ENCODE measurements at places on chromosomes 1 and 21.

DNA sequence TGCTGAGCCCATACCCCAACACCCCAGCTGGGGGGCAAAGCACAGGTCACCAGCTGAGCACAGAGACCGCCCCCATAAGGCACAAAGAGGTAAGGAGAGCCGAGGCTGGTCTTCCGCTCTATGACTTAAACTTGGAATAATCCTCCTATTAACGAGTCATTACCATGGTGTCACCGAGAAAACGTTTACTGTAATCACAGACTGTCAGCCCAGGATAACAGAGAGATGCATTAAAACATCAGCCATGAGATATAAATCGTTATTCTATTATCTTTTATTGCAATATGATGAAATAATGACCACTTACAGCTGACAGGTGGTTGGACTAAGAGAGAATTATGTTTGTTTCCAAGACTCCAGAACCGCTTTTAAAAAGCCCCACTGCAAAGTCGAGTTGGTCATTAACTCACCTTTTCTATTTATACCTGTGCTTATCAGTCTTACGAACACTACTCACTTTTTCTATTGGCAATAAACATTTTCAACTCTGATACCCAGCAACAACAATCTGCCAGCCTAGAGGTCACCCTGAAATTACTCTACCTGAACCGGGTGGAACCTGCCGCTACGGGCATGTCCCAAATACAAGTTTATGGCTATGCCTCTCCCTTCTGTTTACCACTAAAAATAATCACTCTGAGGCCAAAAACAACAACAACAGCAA, 21.5 kb downstream of the NPHP4 start:
- DNase-seq: no peak

DNA sequence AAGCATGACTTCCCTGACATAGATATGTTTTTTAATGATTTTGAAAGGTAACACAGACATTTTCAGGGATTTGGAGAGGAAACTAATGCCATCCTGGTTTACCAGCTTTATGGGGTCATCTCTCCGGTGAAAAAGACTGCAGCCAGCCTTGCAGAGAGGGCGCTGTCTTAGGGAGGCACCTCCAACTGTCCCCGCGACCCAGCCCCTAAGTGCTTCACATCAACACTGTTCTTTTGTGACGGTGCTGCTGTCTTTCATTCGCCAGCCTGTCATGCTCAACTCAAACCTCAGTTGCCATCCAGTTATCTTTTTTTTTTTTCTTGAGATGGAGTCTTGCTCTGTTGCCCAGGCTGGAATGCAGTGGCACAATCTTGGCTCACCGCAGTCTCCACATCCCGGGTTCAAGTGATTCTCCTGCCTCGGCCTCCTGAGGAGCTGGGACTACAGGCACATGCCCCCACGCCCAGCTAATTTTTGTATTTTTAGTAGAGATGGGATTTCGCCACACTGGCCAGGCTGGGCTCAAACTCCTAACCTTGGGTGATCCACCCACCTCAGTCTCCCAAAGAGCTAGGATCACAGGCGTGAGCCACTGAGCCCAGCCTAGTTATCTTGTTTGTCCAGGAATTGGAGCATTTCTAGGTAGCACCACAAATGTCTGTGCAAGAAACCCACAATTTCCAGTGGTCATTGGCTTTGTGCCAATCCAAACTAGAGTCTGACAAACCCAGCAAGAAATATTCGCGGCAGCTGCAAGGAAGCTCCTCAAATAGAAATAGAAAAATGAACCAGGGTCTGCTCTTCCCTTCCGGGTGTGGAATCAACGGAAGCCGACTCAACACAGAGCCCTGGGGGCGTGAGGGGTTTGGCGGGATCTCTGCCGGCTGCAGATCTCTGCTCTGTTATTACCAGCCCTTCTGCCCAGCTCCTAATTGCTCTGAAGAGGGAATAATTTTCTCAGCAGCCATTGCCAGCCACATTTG, 24.2 kb downstream of the PDE9A start:
- DNase-seq: peak; percentile 19

DNA sequence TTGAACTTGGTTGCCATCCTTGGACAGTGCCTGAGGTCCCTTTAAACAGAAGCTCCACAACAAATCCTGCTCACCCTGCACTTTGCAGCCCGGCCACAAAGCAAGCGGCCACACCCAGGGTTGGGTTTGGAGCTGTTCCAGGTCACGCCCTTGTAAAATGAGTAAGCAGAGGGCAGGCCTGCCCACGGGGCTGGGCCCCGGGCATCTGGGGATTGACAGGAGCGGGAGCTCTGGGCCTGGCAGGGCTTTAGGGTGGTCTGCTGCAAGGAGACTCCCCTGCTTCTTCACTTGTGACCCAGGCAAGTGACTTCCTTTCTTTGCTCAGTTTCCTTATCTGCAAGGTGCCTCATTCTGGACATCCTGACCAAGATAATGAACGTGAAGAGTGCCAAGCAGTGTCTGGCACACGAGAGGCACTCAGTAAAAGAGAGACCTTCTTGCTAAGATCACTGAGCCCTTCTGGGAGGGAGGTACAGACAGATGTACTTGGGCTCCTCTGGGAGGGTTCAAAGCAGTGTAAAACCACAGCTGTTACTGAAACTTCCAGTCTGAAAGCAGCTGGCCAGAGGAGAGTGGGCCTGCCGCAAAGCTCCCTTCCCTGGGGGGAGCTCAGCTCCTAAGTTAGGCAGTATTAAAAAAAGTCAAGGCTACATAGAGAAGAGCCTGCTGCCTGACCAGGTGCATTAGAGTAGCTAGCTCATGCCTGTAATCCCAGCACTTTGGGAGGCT, 2.6 kb downstream of the E2F2 start:
- DNase-seq: peak; percentile 65

DNA sequence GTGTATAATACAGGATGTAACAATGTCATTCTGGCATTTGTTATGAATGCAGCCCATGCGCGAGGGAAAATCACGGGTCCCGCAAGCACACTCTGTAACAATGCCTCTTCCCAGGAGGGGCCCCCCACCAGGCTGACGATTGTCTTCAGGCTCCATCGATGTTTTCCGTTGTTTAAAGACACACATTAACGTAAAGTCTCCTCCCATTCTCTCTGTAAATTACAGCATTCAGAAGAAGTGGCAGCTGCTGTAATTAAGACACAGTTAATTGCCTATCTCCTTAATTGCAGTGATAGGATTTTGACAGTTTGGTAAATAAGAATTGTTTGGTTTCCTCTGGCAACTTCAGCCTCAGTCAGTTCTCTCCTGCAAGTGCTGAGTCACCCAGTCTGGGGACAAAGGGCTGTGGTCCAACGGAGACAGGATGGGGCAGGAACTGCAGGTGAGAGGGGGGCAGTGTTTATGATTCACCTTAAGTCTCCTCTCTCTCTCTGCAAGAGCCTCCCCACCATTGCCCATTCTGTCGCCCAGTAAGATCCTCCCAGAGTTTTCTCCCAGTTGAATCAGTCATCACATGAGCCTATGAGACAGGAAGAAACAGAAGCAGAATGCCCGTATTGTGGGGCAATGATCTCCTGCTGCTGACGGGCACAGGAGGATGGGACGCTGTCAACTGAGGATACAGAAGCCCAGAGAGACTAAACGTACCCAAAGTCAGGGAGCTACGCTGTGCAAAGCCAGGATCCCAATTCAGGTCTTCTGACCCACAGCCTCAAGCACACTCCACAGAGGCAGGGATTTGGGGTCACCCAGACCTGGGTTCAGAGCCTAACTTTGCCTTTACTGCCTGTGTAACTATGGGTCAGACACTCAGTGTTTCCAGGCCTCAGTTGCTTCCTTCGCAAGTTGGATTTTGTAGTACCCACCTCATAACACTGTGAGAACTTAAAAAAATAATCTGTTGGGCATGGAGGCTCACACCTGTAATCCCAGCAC, 110.0 kb downstream of the ADSS2 start:
- DNase-seq: peak; percentile 85

DNA sequence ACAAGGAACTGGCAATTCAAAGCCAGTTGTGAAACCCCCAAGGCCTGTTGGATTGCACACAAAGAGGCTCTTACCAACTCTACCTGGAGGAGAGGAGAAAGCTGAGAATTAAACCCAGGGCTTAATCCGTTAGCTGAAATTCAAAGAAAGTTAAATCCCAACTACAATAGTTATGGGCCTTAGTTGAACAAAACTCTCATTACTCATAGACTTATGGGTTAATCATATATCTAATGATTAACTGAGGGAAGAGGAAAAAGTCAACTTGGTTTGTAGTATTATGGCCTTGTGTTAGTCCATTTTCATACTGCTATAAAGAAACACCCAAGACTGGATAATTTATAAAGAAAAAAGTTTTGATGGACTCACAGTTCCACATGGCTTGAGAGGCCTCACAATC, 838.2 kb upstream of the ADGRL2 start:
- DNase-seq: no peak

- no peak for DNase-seq
Observed at GRCh38 chr1:61395146-61395800, 312.9 kb downstream of the NFIA start.

DNA sequence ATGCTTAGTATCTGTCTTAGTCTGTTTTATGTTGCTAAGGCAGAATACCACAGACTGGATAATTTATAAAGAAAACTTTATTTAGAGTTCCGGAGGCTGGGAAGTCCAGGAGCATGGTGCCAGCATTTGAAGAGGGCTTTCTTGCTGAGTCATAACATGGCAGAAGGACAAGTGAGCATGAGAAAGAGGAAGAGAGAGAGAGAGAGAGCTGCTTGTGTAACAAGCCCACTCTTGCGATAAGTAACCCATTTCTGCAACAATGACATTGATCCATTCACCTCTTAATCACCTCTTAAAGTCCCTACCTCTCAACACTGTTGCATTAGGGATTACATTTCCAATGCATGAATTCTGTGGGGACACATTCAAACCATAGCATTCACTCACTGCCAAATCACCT, 11.7 kb upstream of the MYOCOS start:
- no peak for DNase-seq

GRCh38 chr1:247177755-247178154, 5.9 kb upstream of the ZNF124 start:
- DNase-seq: no peak

- no peak for DNase-seq
Observed at GRCh38 chr1:4854367-4854766, 200.0 kb downstream of the AJAP1 start.

- DNase-seq: peak; percentile 89
Observed at GRCh38 chr1:201791779-201792173, 37.2 kb upstream of the IPO9 start.

GRCh38 chr1:76477156-76477555, 390.1 kb upstream of the ST6GALNAC5 start:
- DNase-seq: no peak

GRCh38 chr1:1419813-1420653, 1.0 kb downstream of the ANKRD65 start:
- no peak for DNase-seq

GRCh38 chr1:220421508-220421907, 106.4 kb upstream of the MARK1 start:
- no peak for DNase-seq

GRCh38 chr1:177010211-177010825, 154.2 kb downstream of the ASTN1 start:
- DNase-seq: no peak

DNA sequence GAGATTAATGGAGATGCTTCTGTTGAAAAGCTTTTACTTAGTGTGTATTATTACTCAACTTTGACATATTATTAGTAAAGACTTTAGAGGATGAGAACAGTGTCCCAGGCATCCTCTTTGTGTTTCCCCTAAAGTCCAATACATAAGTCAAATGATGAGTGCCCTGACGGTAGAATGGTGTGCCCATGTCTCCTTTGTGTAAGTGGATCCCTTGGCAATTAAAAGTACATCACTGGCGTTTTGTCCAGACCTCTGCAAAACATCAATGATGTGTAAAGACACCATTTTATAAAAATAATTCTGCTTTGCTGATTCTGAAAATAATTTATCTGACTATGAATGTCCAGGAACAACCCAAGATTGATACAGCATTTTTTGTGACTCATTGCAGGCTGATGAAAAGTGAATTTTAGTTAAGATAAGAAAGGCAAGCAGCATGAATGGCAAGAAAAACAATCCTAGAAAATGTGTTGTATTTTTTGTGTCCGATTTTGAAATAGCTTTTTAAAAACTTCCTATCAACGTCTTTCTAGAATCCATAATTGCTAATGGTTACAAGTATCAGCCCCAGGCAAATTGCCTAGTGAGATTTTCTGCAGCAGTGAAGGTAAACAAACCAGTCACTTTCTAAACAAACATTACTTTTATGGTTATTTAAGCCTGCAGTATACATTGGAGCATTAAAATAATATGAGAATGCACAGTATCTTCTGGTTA, 251.5 kb downstream of the PTPRC start:
- DNase-seq: no peak

DNA sequence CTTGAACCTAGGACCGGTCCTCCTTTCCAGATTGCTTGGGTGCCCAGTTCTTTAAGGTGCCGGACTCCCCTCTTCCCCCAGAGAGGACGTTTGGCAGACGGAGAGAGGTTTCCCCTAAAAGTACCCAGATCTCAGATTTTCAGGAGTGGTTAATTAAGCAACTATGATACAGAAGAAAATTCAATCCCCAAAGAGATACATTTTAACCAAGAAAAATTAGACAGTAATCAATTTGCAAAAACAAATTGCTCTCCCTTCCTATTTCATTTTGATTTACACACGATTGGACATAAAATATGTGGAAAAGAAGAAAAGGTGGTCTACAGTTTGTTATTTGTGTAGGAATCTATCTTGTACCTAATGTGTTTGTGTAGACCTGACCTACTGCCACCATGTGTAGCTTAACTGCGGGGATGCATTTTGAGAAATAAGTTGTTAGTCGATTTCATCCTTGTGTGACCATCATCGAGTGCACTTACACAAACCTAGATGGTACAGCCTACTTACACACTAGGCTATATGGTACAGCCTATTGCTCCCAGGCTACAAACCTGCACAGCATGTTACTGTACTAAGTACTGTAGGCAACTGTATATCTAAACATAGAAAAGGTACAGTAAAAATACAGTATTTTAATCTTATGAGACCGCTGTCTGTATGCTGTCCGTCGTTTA, 755 bp downstream of the RPAP2 start:
- no peak for DNase-seq

GRCh38 chr1:156491151-156491949, 9.2 kb downstream of the MEF2D start:
- no peak for DNase-seq

DNA sequence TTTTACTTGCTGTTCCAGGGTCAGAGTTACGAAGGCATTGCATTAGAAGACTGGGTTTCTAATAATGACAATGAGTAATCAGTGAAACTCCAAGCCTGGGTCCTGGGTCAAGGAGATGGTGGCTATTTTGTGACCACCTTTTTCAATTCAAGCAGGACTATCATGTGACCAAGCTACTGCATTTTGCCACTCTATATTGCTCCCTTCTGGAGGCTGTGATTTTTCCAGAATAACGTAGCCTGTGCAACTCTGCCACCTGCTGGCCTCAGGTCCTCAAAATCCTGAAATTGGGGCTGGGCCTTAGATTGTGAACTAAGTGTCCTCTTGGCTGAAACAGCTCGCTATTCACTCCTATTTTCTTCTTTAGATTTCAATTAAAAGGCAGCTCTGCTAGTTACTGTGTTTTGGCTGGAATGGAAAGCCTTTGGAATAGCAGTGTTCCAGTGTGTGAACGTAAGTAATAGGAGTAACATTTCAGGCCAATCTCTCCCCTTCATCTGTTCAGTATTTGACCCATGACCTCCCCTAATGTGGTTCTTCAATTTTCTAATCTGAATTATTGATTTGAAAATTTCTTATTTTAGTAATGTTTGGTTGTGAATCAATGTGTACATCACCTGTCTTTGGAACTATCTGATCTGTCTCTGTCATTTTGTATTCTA, 52.9 kb upstream of the CD46 start:
- DNase-seq: peak; percentile 48

Measured in kidney capillary endothelial cell (primary cell).